H7 (cell line): ENCODE measurements at places on chromosomes 4 and X. TPM values are rescaled to one million over a fixed set of nuclear protein-coding genes. Genes with fewer than 3 reads are reported as not detected.

DNA sequence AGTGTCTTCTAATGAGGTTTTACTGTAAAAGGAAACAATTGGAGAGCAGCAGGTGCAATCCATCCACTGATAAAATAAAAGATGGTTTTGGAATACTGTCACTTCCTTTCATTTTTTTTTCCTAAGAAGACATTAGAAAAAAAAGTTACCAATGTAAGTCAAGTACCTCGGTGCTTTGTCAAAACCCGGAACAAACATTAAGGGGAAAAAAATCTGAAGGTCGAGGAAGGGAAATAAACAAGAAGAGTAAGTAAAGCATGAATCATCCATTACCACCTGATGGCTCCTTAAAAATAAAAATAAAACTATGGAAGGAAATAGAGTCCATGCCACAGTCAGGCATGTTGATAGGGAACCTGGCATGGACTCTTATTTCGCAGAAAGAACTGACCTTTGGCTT, 15.3 kb upstream of the XPNPEP2 start:
- no peak for DNase-seq

The PAGE1 gene
- not detected in 2 replicates for total RNA-seq

The CABS1 gene
- total RNA-seq = not detected in 2 replicates

GRCh38 chr4:173556398-173557131, 26.5 kb upstream of the HAND2 start:
- peak; percentile 42 for DNase-seq

GRCh38 chr4:87803421-87803820, 4.1 kb downstream of the IBSP start:
- no peak for DNase-seq
